COLO829 (cell line): ENCODE measurements at places on chromosomes 1 and 21.
A peak's percentile ranks its signal among the peaks of the same experiment; 100 is the strongest.

GRCh38 chr1:169018751-169019150 lies 87.7 kb upstream of the ATP1B1 start:
- DNase-seq, result no peak

DNA sequence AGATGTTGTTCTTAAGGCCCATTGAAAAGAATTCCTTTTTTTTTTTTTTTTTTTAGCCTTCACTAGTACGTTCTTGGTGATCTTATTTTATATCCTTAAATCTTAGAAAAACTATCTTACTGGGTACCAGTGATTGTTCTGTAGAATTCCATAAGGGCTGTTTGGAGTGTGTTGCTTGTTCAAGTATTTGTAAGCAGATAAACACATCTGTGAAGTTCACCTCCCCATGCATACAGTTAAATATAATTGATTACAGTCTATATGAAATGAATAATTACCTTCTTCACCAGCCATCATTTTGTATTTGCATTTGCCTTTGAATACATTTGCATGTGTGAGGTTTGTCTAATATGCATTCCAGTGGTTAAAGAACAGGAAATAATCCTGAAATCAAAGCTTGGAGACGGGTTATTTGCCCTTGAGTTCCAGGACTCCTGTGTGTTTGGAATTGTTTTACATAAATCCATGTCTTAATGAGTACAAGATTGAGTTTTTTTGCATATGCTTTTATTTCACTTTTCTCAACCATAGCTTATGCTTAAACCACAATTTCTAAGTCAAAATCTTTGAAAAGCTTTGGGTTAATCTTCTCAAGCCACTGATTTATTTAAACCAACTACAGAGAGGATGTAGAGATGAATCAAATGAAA lies 73.1 kb downstream of the VPS13D start:
- no peak for DNase-seq

- DNase-seq, result no peak
Observed at GRCh38 chr1:38197312-38198061, 150.9 kb upstream of the POU3F1 start.

GRCh38 chr1:116075575-116075974 lies 35.6 kb upstream of the MAB21L3 start:
- DNase-seq, result no peak

- DNase-seq, result no peak
Observed at GRCh38 chr1:203695116-203695515, 68.5 kb downstream of the ATP2B4 start.

DNA sequence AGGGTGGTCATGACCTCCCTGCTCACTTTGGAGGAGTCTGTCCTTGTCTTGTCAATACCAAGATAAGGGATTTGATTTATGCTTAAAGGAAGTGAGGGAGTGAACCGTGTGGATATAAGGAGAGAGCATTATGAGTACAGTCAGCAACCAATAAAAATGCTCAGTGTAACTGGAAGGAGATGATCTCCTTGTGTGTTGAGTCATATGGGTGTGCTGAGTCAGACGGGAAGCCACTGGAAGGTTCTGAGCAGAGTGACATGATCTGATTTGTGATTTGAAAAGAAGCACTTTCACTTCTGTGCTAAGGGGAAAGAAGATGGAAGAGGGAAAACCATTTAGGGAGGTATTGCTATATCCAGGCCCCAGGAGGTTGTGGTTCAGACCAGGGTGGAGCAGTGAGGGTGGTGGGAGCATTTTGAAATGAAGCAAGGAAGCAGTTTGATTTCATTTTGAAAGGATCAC lies 2.5 kb upstream of the BCL10 start:
- peak; percentile 86 for DNase-seq

DNA sequence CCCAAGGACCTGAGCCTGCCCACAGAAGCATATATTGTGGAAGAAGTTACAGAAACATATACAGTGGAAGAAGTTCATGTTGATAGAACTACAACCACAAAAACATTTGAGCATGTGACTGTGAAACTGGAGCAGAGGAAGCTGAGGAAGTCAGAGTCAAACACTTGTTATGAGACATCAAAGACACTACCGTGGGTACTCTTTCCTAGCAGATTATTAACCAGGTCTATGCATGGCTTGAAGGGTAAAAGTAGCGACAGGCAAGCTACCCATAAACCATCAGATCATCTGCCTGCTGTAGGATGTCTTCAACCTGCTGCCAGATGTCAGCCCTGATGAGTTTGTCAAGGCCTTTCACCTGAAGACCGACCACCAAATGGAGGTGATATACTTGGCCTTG lies 35.8 kb downstream of the IVNS1ABP start:
- no peak for DNase-seq

GRCh38 chr1:40553017-40553416 lies 21.6 kb downstream of the ZNF684 start:
- DNase-seq, result no peak

DNA sequence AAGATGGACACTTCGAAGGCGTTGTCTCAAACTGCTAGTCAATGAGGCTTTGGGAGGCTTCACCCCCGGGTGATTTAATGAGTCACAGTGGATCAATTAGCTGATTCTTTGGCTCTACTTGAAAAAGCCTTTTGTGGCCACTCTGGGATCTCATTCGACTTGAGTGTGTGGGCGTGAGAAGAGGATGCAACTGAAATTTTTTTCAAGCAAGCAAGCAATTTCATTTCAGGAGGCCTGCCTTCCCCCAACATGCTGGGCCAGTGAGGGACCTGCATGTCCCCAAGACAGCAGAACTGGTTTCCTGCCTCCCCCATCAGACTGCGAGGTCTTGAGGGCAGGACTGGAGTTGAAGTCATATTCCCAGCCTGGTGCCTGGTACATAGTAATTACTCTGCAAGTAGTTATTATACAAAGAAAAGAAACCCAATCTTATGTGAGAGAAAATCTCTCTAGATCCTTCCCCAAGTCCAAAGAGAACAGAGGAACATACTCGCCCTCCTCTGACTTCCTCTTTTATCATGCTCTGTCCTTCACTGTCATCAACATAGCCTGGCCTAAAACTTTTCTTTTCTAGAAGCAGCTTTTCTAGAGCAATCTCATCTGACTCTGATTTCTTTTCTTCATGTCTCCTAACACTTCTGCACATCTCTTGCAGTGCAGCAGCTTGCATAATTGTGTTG lies 22.7 kb downstream of the SYT6 start:
- peak; percentile 74 for DNase-seq

- no peak for DNase-seq
Observed at GRCh38 chr1:75708910-75709309, 15.6 kb upstream of the ACADM start.

GRCh38 chr1:173714441-173714758 lies 381 bp upstream of the KLHL20 start:
- no peak for DNase-seq

GRCh38 chr1:66876664-66877063 lies 48.0 kb downstream of the DNAI4 start:
- DNase-seq, result no peak

- no peak for DNase-seq
Observed at GRCh38 chr21:43600642-43601402, 58.5 kb downstream of the HSF2BP start.

DNA sequence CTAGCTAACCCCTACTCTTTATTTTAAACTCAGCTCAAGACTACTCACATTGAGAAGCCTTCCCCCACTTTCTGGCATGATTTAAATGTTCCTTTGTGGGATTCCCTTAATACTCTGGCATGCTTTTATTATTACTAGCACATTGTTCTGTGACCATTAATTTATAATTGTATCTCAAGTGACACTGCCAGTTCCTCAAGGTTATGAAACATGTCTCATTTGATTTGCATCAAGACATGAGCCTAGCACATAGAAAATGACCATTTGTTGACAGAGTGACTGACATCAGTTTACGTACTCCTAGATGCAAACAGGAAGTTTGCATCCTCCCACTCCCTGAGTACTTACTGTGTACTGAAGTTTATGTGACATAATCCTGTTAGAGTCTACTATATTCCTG lies 15.2 kb downstream of the RGS4 start:
- DNase-seq, result no peak

GRCh38 chr1:205583461-205584130 lies 48.2 kb downstream of the ELK4 start:
- DNase-seq, result no peak

- DNase-seq, result peak; percentile 31
Observed at GRCh38 chr1:85001742-85002141, 4.8 kb upstream of the MCOLN2 start.

- DNase-seq, result no peak
Observed at GRCh38 chr1:151905070-151905442, 4.3 kb downstream of the THEM4 start.

DNA sequence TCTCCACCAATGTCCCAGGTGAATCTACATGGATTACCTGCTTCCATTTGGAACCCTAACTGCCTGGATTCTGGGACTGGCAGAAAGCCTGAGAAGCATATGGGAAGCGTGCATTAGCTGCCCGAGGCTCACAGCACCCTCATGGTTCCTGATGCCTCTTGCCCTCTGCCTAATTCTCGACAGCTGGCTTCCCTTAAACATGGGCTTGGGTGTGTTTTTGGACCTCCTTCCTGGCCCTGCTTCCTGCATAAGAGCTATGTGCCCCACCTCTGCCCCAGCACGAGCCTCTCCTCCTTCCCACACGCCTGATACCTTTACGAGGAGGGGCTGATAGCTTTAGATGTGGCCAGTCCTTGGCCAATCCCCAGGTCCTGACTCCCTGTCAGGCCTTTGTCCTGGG lies 152.4 kb upstream of the HMGB4 start:
- no peak for DNase-seq

DNA sequence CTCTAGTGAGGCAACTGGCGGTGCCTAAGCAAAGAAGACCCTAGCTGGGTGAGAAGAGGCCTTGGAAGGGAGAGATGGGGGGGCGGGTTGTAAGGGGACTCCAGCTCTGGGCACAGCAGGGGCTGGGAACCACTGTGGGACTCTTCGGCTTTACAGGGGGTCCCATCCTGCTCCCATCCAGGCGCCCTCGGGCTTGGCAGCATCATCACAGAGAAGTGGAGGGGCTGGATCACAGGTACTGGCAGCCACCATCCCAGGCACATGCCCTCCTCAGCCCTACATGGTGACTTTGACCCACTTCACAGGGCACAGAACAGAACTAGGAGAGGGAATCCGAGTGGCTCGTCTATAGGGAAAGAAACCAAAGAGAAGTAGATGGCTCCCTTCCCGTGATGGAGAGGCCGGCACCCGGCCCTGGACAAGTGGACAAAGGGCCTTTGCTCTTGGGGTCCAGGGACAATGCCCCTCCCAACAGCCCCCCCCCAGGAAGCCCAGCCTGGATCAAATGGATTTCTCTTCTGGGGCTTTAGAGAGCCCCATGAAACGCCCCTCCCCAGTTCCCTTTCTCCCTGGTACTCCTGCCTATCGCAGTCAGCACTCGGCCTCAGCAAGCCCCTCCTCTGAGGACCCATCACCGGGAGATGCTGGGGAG lies 54.0 kb upstream of the ECE1 start:
- no peak for DNase-seq

DNA sequence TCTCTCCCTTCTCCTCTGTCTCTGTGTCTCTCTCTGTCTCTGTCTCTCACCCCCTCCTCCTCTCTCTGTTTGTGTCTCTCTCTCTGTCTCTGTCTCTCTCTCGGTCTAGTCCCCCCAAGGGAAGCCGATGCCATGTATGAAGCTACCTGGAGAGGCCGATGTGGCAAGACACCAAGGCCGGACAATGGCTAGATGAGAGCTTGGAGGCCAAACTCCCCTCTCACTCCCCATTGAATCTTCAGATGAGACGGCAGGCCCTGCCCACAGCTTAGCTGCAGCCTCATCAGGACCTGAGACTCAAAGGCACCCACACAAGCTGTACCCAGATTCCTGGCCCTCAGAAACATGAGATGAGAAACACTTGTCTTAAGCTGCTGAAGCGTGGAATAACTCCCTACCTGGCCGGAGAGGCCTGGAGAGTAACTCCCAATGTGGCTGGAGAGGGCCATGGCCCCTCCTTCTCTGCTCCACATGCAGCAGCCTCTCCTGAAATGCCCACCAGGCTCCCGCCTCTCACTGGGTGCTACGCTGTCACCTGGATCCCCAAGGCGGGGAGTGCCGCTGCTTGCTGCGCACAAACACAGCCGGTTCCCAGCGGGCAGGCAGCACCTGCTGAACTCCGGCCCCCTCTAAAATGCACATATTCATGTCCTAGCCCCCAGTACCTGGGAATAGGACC lies 7.8 kb upstream of the ACTRT2 start:
- DNase-seq, result no peak

- DNase-seq, result no peak
Observed at GRCh38 chr1:17185485-17185860, 19.5 kb upstream of the PADI1 start.

DNA sequence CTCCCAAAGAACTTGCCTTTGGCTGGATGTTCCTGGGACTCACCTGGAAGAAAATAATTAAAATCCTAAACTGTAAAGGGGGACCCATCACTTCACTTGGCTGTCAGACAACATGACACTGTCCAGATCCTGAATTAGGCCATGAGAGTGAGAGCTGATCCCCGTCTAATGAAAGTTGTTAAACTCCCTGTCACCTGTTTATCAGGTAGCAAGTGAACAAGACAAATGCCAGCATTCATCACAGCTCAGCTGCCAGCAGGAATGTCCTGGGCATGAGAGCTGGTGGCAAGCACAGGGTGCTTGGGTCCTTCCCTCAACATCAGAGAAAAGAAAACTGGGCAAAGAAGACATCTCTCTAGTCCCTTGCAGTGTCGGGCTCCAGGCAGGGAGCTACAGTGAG lies 23.8 kb downstream of the PMVK start:
- no peak for DNase-seq

DNA sequence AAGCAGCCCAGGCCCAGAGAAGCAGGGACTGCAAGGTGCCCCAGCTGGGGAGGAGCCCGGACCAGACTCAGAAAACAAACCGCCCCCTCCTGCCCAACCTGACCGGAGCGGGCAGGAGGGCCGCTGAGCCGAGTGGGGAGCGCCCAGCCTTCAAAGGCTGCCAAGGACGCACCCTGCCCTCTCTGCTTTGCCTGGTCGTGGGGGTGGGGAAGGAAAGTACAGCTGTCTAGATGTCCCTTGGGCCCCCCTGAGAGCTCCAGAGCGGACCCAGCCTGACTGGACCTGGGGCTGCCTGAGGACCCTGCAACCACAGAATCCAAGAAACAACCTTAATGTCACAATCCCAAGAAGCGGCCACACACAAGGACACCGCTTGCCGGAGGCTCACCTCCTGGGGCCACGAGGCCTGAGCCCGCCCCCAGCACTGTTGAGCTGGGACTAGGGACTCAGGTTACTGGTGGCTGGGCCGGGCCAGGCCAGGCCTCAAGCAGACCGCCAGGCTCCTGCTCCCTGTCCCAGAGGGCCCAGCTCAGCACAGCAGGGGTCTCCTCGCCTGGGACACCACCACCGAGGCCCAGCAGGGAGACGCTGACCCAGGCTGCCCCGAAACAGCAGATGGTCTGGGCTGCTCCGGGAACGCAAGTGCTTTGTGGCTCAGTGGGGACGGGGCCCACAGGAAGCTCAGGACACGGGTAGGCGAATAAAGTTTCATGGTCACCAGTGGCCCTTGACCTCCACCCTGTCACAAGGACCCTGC lies 1.4 kb downstream of the DVL1 start:
- DNase-seq, result no peak

DNA sequence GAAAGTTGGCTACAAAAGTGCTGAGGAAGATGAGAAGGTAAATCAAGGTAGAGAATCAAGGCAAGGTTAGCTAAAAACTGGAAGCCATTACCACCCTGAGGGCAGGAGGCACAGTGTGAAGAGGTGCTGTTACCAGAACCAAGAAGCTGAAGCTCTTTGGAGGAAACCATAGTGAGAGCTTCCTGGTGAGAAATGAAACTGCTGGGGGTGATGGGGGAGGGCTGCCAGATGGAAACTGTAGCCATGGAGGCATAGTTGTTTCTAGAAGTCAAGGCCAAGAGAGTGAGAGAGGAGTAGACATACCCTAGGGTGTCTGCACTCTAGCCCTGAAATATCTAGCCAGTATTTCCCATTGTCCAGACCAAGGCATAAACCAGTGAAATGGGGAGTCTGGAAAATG lies 28.7 kb downstream of the IFI44 start:
- DNase-seq, result no peak
